ENCODE measurements at places on chromosomes 3 and 15.

- DNase-seq: no peak
Measured at GRCh38 chr3:110859336-110859735, 212.3 kb upstream of the NECTIN3 start.

- DNase-seq: no peak
Measured at GRCh38 chr3:60514866-60515265, 736.4 kb downstream of the FHIT start.

DNA sequence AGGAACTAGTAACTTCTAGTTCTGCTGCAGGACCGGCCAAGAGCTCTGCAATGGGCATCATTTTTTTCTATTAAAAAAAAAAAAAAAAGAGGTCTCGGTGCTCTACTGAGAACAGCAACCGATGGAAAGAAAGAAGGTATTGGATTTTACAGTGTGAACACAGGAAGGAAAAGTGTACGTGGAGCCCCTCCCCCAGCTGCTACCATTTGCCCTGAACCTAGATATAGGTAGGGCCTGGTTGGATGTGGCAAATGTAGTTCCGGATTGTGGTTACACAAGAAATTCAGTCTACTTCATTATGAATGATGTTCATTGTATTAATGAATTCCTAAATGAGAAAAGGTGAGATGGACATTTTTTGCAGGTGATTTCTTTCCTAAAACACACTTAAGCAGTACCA, 17.9 kb upstream of the PPARG start:
- DNase-seq: no peak

- no peak for DNase-seq
Measured at GRCh38 chr3:117631781-117632180, 922.2 kb downstream of the TUSC7 start.

DNA sequence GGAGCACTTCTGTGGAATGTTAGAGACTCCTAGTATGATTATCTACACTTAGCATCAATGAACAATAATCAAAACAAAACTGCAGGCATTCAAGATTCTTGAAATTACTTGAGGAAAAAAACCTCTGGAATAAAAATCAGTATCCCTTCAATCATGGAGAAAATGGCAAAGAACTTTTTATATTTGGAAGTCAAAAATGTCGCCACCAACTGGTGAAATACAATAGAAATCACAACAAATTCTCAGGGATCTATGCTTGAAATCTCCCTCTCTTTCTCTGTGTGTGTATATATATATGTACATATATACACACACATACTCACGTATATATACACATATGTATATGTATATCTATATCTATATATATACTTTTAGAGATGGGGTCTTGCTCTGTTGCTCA, 378.9 kb upstream of the ALCAM start:
- no peak for DNase-seq

GRCh38 chr15:47987908-47988532, 132.8 kb upstream of the SLC24A5 start:
- peak; percentile 40 for DNase-seq

DNA sequence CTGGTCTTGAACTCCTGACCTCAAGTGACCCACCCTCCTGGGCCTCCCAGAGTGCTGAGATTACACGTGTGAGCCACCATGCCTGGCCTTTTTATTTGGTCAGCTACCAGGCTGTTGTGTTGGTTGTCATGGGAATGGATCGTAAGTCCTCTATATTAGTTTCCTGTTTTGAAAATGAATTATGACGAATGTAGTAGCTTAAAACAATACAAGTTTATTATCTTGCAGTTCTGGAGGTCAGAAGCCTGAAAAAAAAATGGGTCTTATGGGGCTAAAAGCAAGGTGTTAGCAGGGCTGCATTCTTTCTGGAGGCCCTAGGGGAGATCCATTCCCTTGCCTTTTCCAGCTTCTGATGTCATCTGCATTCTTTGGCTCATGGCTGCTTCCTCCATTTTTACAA, 25.1 kb upstream of the HERC1 start:
- no peak for DNase-seq
